ENCODE measurements at places on chromosomes 4 and X.

- DNase-seq: no peak
These were observed 21.9 kb upstream of the MRFAP1 start for GRCh38 chr4:6618386-6619115.

DNA sequence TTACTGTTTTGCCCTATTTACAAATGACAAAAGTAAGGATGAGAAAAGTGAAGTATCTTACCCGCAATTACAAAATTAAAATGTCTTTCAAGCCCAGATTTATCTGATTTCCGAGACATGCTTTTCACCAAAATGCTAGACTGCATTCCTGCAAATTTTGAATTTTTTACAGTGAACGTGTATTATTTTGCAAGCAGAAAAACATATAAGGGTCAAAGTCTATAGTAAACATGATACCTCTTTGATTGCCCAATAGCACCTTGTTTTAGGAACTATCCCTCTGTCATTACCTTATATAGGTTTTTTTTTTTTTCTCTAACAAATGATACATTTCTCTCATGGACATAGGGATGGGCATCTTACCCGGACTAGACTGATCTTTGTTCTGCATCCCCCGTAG, 134.2 kb upstream of the RAP2C start:
- DNase-seq: no peak

GRCh38 chrX:15714529-15714928, 23.5 kb upstream of the CA5B start:
- DNase-seq: no peak

- DNase-seq: no peak
These were observed 20.5 kb upstream of the BLTP1 start for GRCh38 chr4:122131562-122132157.

- DNase-seq: no peak
These were observed 29.1 kb upstream of the MMAA start for GRCh38 chr4:145589916-145590702.

- peak; percentile 39 for DNase-seq
These were observed 10.5 kb upstream of the MGST2 start for GRCh38 chr4:139655116-139655515.

DNA sequence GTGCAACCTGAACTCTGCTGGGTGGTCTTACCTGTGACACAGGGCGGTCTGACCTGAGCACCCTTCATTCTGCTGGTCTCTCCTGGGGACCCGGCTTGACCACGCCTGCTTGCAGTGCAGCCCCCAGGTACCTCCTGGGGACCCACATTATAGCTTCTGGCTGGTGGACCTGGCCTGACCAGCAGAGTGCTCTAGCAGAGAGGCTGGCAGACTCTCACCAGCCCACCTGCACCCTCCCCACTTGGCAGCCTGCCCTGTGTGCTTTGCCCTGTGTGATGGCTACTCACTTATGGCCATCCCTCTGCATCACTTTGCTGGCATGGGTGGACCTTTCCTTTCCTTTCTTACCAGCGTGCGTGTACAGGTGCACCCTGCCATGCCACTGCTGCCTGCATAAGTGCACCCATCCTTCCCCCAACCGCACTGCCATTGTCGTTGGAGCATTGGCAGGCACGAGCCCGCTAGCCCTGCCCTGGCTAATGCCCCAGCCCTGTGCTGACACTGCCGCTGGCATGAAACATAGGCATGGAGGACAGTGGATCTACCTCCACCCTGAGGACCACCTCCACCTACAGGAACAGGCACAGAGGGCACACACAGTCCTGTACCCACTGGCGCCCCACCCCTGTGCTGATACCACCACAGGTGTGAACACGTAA, 21.5 kb upstream of the H2AZ1 start:
- no peak for DNase-seq

GRCh38 chrX:91331476-91331875, 103.2 kb upstream of the PABPC5 start:
- no peak for DNase-seq

DNA sequence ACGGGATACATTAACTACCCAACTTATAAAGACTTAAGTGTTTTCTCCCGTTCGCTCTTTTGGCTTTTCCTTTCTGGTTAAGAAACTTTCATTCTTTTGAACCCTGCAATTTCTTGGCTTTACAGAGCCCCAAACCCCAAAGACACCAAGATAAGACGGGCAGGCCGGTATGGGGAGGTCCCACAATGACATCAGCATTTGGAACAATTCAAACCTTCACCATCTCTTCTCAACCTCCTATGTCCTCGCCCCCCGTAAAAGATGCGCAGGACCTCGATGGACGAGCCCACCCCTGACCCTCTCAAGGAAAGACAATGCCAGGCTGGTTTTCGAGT, 999 bp downstream of the ZNF518B start:
- DNase-seq: no peak

- no peak for DNase-seq
These were observed 106.3 kb downstream of the ZAR1 start for GRCh38 chr4:48596336-48596735.

- DNase-seq: no peak
These were observed 33.1 kb downstream of the NUDT11 start for GRCh38 chrX:51463322-51463721.

- no peak for DNase-seq
These were observed 187.1 kb downstream of the SHROOM3 start for GRCh38 chr4:76622126-76622525.

- no peak for DNase-seq
These were observed 274.3 kb downstream of the BCOR start for GRCh38 chrX:39823424-39823823.

DNA sequence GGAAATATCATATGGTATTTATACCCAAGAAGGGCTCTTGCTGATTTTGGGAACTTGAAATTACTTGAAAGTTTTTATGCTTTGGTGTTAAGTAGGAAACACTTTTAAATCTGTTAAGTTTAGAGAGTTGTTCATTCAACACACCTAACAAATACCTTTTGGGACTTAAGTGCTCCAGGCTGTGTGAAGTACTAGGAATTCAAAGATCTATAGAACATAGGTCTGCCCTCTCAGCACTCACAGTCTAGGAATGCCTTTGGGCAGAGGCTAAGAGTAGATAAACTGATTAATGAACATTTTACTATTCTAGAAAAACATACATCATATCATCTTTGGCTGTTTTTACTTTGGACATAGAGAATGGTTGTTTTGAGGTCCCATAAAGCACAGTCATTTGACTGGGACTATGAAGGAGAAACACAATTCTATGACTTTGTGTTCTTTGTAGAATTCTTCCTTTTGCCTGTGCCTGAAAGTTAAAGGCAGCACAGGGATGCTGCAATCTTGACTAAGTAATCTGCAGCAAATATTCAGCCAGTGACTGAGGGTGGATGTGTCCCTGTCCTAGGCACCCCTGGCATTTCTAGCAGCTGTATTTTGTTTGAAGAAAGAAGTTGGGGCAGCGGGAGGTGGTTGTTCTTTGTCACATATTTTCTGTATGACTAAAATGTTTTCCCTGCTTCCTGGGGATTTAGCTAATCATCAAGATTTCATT, 8.3 kb downstream of the BMP3 start:
- DNase-seq: no peak

DNA sequence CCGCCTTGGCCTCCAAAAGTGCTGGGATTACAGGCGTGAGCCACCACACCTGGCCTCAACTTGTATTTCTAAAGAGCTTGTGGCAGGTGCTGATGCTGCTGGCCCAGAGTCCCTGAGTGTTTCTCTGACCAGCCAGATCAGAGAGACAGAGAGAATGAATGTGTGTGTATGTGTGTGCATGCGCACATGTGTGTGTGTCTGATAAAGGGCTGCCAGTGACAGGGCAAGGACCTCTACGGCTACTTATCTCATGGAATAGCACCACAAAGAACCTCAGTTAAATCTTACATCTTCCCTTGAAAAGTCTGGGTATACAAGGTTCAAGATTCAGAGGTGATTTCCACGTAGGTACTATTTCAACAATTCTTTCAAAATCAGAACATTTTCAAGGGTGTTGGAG, 86.0 kb downstream of the SCD5 start:
- DNase-seq: no peak

- DNase-seq: no peak
These were observed 954.4 kb downstream of the FAT4 start for GRCh38 chr4:126269106-126269505.

GRCh38 chrX:43121637-43122036, 343.7 kb upstream of the PPP1R2C start:
- DNase-seq: no peak

GRCh38 chr4:183349673-183350072, 27.4 kb upstream of the CLDN24 start:
- no peak for DNase-seq

DNA sequence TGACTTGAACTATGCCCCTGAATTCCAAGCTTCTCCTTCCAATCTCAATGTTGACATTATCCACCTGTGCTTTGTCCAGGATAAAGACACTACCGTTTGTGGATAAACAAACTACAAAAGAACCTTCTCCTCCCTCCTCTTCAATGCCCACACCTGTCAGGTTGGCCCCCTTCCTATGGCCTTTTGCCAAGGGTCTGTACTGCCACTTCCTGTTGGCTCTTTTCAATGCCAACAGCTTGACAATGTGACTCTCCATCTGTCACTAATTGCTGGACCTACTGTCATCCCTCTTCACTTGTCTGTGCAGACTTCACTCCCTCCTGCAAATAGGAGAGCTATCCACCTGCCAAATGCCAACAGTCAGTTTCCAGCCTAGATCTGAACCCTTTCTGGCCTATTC, 35.8 kb upstream of the MID1 start:
- no peak for DNase-seq

GRCh38 chr4:93891244-93891643, 62.7 kb downstream of the ATOH1 start:
- no peak for DNase-seq

DNA sequence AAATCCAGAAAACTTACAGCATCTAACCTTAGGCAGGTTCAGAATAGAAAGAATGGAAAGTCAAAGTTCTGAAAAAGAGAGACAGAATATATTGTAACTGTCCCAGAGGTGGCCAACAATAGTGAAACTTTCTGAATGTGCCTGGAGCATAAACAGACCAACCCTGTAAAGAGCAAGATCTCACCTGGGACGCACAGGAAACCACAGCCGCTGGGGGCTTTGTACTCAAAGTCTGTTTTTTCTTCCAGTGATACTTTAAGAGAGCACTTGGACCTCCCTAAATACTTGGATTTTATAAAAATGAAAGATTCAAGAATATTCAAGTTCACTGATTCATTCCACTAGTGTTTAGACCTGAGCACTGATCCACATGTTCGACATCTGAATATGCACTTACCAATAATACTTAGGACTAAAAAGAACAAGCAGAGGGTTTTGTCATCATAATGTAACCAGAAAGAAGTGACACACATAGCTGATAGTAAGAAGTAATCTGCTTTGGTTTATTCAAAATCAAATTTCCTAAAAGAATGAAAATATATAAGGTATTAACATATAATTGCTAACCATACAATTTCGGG, 35.3 kb downstream of the ARAP2 start:
- DNase-seq: peak; percentile 54

DNA sequence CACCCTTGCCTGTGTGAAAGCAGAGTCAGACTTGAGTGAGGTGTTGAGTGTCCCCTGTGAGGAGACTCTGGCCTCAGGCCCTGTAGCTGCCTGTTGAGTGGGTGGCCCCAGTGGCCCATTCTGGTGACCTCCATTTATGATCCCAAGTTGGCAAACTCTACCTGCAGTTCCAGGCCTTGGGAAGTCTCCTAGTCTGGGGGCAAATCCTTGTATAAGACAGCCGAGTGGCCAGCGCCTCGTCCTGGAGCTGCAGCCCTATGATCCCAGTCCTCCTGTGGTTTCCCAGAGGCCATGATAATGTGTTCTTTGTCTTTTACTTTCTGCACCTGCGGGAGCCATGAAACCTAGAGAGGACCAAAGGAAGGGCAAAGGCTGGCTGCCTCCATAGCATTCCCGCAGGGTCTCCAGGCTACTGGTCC, 58.7 kb downstream of the NBDY start:
- no peak for DNase-seq

DNA sequence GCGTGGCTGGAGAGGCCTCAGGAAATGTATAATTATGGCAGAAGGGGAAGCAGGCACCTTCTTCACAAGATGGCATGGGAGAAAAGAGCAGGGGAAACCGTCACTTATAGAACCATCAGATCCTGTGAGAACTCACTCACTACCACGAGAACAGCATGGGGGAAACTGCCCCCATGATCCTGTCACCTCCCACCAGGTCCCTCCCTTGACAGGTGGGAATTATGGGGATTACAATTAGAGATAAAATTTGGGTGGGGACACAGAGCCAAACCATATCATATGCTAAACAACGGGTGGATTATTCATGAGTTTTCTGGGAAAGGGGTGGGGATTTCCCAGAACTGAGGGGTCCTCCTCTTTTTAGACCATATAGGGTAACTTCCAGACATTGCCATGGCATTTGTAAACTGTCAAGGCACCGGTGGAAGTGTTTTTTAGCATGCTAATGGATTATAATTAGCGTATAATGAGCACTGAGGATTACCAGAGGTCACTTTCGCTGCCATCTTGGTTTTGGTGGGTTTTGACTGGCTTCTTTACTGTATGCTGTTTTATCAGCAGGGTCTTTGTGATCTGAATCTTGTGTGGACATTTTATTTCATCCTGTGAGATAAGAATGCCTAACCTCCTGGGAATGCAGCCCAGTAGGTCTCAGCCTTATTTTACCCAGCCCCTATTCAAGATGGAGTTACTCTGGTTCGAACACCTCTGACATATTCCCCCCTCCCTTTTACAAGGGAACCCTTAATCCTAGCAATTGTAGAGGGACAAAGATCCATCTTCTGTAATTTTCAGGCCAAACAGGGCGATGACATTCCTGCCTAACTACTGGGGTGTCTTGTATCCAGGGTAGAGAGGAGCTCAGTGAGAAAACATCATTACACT, 27.6 kb upstream of the ZNF81 start:
- no peak for DNase-seq

DNA sequence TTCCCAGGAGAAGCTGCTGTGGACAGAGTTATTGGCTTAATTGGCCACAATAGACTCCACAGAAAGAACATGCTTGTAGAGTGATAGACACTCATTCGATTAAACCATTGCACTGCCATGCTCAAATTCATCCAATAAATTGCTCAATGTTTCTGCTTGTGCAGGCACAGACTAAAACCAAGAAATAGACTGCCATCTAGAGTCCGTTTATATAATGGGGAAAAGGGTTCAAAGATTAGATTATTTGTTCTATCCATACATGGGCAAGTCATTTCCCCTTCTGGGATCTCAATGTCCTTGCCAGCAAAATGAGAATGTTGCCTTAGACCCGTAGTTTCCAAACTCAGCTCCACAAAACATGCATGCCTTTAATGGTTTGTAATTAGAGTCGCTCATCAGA, 8.7 kb downstream of the SMIM10 start:
- peak; percentile 20 for DNase-seq

GRCh38 chr4:123298801-123299200, 97.8 kb upstream of the SPRY1 start:
- no peak for DNase-seq

GRCh38 chr4:68070302-68070701, 59.4 kb downstream of the TMPRSS11F start:
- DNase-seq: no peak
